ENCODE measurements at places on chromosomes 1 and 21.

GRCh38 chr1:63977466-63977865, 203.6 kb downstream of the ROR1 start:
- no peak for DNase-seq

DNA sequence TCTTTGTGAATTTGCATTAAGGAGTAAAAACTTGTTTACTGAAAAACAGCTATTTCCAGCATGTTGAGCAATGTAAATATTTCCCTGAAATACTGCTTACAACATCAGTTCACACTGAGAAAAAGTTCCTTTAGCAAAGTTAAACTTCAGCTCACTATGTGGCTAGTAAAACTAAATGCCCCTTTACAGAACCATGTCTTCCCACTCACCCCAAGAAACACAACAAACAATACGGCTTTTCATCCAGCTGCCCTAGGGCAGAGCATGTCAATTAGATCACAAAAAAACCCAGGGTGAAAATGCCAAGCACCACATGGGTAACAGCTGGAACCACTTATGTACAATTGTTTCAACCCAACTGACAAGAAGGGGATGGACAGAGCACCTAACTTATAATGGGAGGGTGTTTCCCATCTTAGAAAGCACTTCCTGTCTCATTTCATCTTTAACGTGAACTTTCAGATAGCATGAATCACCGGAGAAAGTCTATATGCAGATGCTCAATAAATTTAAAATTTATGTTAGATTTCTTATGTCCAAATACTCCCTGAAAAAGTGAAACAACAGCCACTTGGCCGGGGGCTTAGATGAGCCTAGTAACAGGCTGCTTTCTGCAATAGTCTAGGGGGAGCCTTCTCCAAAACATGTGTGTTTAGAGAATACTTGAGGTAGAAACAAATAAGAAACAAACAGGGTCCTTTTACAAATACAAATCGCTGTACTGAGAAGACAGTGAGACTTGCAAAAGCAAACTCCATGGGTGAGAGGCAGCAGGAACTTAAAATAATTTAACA, 6.6 kb downstream of the NID1 start:
- DNase-seq: no peak

GRCh38 chr1:222788402-222789156, 26.3 kb upstream of the DISP1 start:
- DNase-seq: no peak

DNA sequence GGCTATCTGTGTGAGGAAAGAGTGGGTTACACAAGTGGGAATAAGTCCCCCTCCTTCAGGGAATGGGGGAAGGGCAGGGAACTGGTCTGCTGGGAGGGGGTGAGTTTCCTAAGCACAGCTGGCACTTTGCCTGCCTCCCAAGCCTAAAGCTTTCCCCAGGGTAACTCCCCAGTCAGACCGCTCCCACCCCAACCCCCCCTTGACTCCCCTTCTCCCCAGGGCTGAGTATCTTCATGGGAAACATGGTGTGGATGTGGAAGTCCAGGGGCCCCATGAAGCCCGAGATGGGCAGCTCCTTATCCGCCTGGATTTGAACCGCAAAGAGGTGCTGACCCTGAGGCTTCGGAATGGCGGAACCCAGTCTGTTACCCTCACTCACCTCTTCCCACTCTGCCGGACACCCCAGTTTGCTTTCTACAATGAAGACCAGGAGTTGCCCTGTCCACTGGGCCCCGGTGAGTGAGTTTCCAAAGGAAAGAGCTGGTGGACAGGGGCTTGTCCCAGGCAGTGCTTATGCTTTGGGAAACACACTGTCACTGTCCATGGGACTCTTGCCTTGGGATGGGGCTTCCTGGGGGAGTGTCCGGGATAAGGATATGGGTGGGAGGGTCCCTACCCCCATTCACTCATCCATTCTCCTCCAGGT, 14.9 kb downstream of the MOV10 start:
- peak; percentile 19 for DNase-seq

DNA sequence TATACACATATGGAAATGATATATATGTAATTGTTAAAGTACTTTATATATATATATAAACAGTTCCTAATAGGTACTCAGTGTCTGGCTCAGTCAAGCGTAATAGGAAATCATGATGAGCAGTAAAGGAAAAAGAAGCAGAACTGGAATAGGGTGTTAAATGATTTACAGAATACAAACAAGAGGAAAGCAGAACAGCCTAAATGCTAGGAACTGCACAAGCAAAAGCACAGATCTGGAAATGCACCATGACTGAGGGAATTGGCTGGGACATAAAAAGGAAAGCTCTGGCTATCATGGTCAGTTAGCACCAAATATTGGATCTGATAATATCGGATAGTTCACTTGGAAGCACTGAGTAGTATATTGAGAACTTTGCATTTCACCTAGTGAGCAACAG, 51.8 kb downstream of the SLC44A5 start:
- DNase-seq: no peak

GRCh38 chr1:47590523-47591225, 152.8 kb downstream of the FOXD2 start:
- DNase-seq: no peak

All from liver (tissue), 10 donors.